Esophagus squamous epithelium (tissue), 5 donors: ENCODE measurements at places on chromosomes 5 and 9. TPM values are rescaled to one million over a fixed set of nuclear protein-coding genes. Genes with fewer than 3 reads are reported as not detected.

DNA sequence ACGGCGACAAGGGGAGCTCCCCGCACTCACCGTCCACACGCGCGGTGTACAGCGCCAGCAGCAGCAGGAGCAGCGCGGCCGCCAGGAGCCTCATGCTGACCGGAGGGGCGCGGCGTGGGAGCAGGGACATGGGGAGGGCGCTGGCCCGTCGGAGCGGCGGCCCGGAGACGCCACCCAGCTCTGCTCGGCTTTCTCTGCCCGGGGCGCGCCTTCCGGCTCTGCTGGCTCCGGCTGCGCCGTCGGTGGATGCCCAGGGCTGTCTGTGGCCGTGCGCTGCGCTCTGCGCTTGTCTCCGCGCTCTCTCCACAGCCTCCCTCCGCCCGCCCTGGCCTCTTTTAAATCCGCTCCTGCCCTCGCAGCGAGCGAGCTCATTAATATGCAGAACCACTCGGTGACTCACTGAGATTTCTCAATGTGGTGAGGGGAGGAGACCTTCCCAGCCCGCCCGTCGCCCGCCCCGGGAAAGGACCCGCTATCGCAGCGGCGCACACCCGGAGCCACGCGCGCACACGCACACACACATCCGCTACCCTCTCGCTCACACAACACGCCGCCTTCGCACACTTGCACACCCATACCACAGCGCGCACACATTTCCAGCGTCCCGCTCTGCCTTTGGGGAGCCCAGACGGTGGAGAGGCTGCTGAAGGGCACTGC, at the start of gene CXCL14:
Gene CXCL14 (minus strand): TSS at position 307 of the 657 bp plus-strand sequence. CDS start 213 bp downstream, at position 94.
- DNase-seq, result no peak

- DNase-seq, result no peak
Observed at GRCh38 chr5:172901012-172901780, 58.0 kb upstream of the RPL26L1 start.

- DNase-seq, result no peak
Observed at GRCh38 chr5:180026320-180026719, 45.2 kb downstream of the RNF130 start.

PCDHAC1 gene
- total RNA-seq, result not detected

- no peak for DNase-seq
Observed at GRCh38 chr5:168076561-168076991, 214.9 kb upstream of the WWC1 start.

DNA sequence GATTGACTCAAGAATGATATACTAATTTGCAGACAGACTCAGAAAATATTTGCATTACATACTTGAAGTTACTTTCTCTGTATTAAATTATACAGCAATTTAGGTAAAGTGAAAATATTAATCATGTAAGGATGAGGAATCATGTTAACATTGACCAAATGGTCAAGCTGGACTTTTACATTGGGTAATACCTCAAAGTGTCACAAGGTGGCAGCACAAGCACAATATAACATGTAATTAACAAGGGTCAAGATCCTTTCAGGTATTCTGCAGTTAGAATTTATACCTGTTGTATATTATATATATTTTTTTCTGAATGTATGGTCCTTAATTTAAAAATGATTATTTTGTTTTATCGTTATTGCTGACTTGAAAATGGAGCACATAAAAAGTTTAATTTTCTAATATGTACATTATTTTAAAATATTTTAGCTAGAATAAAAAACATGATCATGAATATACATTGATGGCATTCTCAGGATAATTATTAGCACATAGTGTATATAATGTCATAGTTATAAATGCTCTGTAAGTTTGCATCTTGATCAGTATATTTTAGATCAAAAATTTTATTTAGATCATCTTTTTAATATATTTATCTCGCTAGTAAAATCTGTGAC, 8.6 kb downstream of the HAPLN1 start:
- no peak for DNase-seq
